Effector memory CD8-positive, alpha-beta T cell (primary cell): ENCODE measurements at places on chromosomes 2 and 18.

DNA sequence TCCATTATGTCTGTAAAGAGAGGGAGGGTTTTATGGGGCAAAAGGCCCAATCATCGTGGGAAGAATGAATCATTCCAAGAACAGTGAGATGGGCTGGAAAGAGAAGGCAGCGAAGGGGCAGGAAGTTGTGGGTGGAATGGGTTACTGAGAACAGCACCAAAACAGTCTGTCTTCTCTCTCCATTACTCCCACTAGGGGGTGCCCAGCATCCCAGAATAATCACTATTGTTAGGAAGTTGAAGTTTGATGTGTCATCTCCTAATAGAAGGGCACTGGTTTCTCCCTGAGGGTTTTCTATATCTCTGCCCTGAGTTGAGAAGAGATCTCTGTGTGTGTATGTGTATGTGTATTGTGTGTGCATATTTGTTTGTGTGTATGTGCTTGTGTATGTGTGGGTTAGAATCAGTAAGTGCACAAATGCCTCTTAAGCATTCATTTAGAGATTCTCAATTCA is 76.6 kb upstream of the MAP4K3 start:
- no peak overlapping the region for H3K4me3 ChIP-seq
- no peak overlapping the region for H3K27ac ChIP-seq
- no peaks in the 10 kb centered on the region for H3K27me3 ChIP-seq
- DNase-seq: no peak
- no peaks in the 10 kb centered on the region for H3K4me1 ChIP-seq
- H3K36me3 ChIP-seq: no peaks in the 10 kb centered on the region

GRCh38 chr2:15271941-15272542 is 289.1 kb downstream of the NBAS start:
- peaks cover under 1% of the 10 kb centered on the region for H3K4me1 ChIP-seq
- H3K4me3 ChIP-seq: no peak overlapping the region
- H3K27ac ChIP-seq: no peak overlapping the region
- no peak for DNase-seq
- H3K27me3 ChIP-seq: no peaks in the 10 kb centered on the region

- peak overlapping the region; percentile 100 for H3K27ac ChIP-seq
Observed at GRCh38 chr2:29014331-29014730, 33.2 kb downstream of the TOGARAM2 start.

- H3K36me3 ChIP-seq: no peaks in the 10 kb centered on the region
- H3K27me3 ChIP-seq: peaks cover 74% of the 10 kb centered on the region
- no peaks in the 10 kb centered on the region for H3K4me1 ChIP-seq
- DNase-seq: no peak
- no peak overlapping the region for H3K27ac ChIP-seq
Observed at GRCh38 chr18:50061876-50062517, 132.9 kb downstream of the MYO5B start.

- H3K36me3 ChIP-seq: no peaks in the 10 kb centered on the region
- H3K4me1 ChIP-seq: no peaks in the 10 kb centered on the region
- no peak for DNase-seq
- H3K27ac ChIP-seq: no peak overlapping the region
- H3K27me3 ChIP-seq: no peaks in the 10 kb centered on the region
Observed at GRCh38 chr2:40028792-40029488, 249.9 kb upstream of the THUMPD2 start.

- no peak overlapping the region for H3K4me3 ChIP-seq
- H3K36me3 ChIP-seq: no peaks in the 10 kb centered on the region
- DNase-seq: no peak
- no peak overlapping the region for H3K27ac ChIP-seq
- H3K4me1 ChIP-seq: no peaks in the 10 kb centered on the region
Observed at GRCh38 chr2:152186262-152186661, 10.7 kb upstream of the STAM2 start.

DNA sequence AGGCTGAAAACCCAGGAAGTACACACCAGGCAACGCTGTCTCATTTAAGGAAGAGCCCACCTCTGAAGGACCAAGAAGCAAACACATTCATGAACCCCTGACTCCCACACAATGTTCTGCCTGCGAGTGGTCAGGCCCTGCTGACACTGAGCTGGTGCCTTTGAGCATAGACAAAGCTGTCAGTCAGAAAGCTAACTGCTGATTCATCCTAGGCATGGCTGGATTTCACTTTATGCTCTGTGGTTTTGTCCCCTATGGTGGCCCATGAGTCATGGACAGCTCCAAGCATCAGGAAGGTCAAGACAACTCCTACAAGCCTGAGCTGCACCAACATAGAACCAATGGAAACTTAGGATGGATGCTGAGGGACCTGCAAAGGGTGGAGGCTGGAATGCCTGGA is 78.9 kb downstream of the UXS1 start:
- peak overlapping the region; percentile 60 for H3K27ac ChIP-seq
- H3K27me3 ChIP-seq: no peaks in the 10 kb centered on the region
- H3K4me3 ChIP-seq: no peak overlapping the region

DNA sequence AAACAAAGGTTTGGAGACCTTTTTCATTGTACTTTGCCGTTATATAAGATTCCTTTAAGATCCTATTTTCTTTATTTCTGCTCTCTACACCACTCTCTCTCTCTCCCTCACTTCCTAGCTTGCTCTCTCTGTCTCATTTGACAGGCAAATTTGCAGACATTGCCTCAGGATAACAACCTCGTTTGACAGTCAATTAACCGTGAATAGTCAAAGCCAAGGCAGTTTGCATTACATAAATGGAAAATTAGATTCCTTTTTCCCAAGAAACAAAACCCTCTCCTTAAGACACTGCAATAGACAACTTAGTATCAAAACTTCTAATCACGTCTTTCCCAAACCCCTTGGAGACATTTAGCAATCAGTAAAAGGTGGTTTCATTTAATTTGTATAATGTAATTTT is 7.4 kb downstream of the SKOR2 start:
- no peaks in the 10 kb centered on the region for H3K4me1 ChIP-seq
- H3K36me3 ChIP-seq: no peaks in the 10 kb centered on the region
- H3K4me3 ChIP-seq: no peak overlapping the region
- peaks cover 67% of the 10 kb centered on the region for H3K27me3 ChIP-seq
- H3K27ac ChIP-seq: no peak overlapping the region
- DNase-seq: no peak

- no peak for DNase-seq
- peaks cover 6% of the 10 kb centered on the region for H3K4me1 ChIP-seq
- H3K4me3 ChIP-seq: no peak overlapping the region
- no peaks in the 10 kb centered on the region for H3K36me3 ChIP-seq
- no peak overlapping the region for H3K27ac ChIP-seq
Observed at GRCh38 chr2:37378411-37378810, 34.0 kb downstream of the QPCT start.
